ENCODE measurements at places on chromosomes 16 and 17.

- DNase-seq = no peak
Measured at GRCh38 chr17:44767493-44767892, 8.7 kb downstream of the ADAM11 start.

DNA sequence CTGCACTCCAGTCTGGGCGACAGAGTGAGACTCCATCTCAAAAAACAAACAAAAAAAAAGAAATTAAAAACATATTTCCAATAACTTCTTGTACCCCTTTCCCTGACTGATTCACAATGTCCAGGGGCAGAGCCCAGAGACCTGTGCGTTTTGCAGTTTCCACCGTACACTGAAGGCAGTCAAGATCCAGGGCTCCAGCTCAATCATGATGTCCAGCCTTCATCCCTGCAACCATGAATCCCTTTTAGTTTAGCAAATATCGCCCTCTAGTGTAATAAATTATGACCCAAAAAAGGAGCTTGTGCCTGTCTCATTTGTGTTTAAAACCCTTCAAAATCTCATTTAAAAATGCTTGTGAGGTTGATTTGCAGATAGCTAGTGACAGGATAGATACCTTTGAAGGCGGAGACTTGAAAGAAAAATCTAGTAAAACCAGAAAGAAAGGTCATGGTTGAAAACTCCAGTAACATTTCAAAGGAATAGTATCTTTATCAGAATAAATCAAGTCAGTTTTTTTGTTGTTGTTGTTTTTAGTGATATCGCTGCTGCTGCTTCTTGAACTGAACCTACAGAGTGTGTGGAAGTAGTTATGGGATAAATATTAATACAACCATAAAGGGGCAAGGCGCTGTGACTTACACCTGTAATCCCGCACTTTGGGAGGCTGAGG, 3.7 kb upstream of the ERN1 start:
- peak; percentile 33 for DNase-seq

DNA sequence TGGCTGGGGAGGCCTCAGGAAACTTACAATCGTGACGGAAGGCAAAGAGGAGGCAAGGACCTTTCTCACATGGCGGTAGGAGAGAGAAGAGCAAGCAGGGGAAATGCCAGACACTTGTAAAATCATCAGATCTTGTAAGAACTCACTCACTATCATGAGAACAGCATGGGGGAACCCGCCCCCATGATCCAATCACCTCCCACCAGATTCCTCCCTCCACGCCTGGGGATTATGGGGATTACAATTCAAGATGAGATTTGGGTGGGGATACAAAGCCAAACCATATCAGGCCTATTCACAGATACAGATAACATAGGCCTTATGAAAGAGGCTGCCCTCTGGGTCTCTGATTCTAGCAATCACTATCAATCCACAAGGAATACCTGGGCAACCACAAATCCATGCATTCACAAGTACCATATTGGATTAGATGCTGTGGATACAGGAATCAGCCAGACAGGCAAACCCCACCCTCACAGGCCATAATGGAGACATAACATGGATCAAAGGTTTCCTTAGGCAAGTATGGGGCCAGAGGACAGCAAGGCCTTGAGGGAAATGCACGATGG, 284.9 kb downstream of the SOX9 start:
- DNase-seq = no peak

- no peak for DNase-seq
Measured at GRCh38 chr16:1706386-1707192, 594 bp downstream of the MAPK8IP3 start.

- DNase-seq = no peak
Measured at GRCh38 chr17:78679495-78680395, 102.3 kb downstream of the CYTH1 start.

DNA sequence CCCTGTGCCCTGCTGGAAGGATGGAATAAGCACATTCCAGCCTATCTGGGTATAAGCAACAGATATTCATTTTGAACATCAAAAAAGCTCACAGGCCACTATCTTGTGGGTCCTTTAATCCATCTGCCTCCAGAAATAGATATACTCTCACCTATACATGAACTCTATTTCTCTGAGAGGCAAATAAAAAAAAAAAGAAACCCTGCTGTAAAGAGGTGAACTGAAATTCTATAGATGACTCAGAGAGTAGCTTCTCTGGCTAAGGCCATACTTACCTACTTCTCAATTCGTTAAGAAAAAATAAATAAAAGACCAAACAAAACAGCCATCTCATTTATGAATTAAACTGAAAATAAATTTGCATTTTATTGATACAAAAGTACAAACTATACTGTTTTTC, 86.3 kb downstream of the DYNLRB2 start:
- DNase-seq = no peak

GRCh38 chr16:11562411-11562810, 24.3 kb downstream of the LITAF start:
- DNase-seq = no peak

GRCh38 chr17:11700668-11701067, 102.4 kb downstream of the DNAH9 start:
- DNase-seq = no peak

DNA sequence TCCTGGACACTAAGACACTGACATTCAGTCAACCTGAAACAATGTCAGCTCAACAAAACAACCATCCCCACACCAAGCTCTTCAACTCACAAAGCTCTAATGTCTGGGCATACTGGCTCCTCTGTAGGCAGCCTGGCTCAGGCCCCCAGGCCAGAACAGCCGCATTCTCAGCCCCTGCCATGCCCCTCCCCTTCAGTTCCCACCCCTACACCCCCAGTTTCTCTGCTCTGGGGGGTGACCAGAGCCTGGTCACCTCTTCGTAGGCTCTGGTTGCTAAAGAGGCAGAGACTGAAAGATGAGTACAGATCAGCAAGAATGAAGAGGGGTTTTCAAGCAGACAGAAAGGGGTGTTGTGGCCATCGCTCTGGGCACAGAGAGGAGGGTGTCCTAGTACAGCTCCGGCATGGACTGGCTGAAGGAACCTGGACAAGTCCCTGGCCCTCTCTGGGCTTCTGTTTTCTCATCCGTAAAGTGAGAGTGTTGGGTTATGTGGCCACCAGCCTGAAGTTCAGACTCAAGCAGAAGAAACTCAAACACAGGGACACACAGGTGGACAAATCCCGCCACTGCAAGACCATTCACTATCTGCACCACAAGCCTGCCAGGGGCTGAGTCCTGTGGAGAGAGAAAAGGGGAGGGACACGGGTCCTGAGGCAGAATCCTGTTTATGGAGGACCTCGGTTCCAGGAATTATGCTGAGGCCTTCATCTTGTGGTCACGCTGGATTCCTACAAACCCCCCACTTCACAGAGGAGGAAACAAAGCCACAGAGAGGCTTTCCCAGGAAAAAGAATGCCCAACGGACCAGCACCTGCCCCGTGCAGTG, 987 bp upstream of the SLC4A1 start:
- no peak for DNase-seq

- no peak for DNase-seq
Measured at GRCh38 chr17:77863814-77864161, 94.7 kb upstream of the TNRC6C start.

- no peak for DNase-seq
Measured at GRCh38 chr16:86291491-86291890, 218.8 kb upstream of the FOXF1 start.

DNA sequence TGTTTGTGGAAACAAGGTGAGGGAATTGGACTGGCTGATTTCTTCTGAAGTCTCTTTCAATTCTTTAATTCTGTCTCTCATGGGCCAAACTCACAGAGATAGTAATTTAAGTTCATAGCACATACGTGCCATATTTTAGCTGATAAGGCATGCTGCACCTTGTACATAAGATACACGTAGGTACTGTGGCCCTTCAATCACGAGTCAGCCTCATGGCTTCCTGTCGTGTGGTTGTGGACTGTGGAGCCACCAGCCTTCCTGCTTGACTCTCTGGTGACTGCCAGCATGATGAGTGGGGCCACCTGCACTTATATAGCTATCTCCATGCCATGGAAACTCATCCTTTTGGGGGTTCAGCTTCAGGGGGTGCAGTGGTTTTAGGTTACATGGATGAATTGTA, 25.1 kb downstream of the KSR1 start:
- no peak for DNase-seq

DNA sequence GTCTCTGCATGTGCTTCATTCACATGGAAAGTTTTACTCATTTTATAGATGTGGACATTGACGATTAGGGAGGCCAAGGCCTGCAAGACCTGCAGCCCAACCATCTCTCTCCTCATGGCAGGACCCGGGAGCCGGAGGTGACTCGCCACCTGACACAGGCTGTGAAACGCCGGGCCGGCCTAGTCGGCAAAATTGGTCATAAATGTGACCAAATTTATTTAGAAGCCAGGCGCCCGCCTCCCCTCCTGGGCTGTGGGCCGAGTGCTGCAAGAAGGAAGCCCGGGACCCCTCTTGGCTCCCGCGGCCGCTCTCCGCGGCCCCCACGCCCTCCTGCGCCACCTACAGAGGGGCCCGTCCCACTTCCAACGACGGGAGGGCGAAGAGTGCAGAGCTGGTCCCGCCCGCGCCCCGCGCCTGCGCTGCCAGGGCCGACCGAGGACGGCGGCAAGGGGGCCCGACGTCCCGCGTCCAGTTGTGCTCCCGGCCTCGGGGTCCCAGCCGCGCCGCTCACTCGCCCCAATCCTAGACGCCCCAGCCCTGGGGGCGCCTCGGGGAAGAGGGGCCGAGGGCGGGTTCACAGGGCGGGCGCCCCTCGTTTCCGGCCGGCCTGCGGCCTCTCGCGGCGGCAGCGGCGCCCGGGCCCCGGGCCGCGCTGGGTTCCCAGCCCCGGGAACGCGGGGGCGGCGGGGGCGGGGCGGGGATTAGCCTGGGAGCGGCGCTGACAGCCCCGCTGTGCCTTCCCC, 47.5 kb downstream of the WNT3 start:
- DNase-seq = peak; percentile 45

- DNase-seq = no peak
Measured at GRCh38 chr17:81489012-81489997, 23.3 kb downstream of the ACTG1 start.

- no peak for DNase-seq
Measured at GRCh38 chr16:26281381-26282110, 589.8 kb downstream of the HS3ST4 start.

- DNase-seq = peak; percentile 79
Measured at GRCh38 chr17:19958023-19958422, 19.6 kb downstream of the AKAP10 start.

DNA sequence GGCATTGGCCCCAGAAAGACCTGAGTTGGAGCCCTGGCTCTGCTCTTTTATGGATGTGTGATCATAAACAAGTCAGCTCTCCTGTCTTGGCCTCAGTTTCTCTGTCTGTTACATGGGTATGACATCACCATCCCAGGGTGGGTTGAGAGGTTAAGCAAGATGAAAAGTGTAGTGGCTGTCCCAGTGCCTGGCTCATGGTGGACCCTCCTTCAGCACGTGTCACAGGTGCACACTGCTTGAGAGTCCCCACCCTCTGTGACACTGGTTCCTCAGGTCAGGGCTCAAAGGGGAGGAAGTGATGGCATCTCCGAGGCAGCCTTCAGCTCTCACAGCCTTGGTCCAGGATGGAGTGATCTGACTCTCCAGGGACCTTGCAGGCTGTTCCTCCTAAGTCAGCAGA, 218.4 kb downstream of the HAPSTR1 start:
- no peak for DNase-seq

DNA sequence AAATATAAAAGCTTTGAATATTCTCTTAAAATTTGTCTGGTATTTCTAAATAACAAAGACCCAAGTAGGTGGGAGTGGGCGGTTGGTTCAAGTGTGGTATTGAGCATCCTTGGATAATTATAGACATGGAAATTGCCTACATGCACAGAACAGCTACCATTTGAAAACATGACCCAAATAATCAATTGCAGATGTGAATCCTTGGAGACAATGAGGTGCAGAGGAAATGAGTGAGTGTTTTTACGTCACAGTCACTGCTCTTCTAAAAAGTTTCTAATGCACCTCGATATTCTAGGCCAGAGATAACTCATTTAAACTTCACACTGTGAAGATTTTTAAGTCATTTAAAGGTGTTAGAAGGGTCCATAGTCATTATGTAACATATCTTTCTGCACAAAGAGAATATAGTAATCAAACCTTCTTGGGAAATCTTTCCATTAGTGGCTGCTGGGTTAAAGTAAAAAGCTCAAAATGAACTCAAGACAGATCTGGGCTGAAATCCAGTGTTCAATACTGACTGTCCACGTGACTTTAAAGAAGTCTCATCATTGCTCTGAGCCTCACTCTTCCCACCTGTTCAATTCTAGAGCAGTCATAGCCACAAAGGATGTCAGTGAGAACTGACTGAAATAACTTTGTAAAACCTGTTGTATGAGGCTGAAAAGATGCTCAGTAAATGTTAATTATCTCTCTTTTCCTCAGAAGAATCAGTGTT, 144.5 kb downstream of the CDH11 start:
- DNase-seq = no peak

GRCh38 chr16:81600275-81600674, 155.7 kb downstream of the CMIP start:
- peak; percentile 85 for DNase-seq

DNA sequence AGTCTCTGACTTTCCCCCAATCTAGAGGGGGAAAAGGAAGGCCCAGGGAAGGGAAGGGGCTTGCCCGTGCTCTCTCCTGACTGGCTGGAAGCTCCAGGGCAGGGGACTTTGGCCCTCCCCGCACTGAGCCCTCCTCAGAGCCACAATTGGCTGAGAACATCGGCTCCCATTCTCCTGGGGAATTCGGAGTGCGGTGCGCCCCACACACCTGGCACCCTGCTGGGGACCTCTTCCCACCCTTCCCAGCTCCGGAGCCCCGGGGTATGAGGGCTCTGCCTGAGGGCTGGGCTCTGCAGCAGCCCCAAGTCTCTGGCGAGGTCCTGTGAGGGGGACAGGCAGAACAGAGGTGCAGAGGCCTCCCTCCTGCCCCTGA, 36.0 kb downstream of the PIMREG start:
- no peak for DNase-seq

DNA sequence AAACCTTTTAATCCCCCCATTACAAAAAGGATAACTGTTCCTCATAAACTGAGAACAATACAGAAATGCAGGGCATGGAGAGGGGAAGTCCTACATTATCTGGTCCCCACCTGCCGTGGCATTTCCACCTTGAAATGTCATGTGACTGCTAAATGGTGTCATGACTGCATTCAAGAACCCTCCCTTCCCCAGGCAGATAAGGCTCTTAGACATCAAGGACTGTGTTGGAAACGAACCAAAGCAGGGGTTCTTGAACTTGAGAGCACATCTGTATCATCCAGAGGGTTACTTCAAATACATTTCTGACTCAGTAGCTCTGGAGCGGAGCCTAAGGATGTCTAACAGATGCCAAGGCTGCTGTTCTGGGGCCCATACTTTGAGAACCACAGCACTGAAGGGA, 18.4 kb downstream of the CMTM3 start:
- DNase-seq = no peak

- DNase-seq = no peak
Measured at GRCh38 chr16:62642677-62643076, 606.4 kb upstream of the CDH8 start.

Data from NCI-H226 (cell line).